ENCODE measurements at places on chromosomes 2 and 18. TPM values are rescaled to one million over a fixed set of nuclear protein-coding genes. Genes with fewer than 3 reads are reported as not detected.
A peak's percentile ranks its signal among the peaks of the same experiment; 100 is the strongest.

Gene C2orf66
- total RNA-seq: 0.42 TPM

Gene GNAL
- 0.24 TPM for total RNA-seq

Gene SERTAD2
- total RNA-seq: 27.3 TPM

Gene UGT1A5
- total RNA-seq: not detected

Gene SLC19A3
- not detected for total RNA-seq

Gene ZC3H8
- 37.4 TPM for total RNA-seq

Gene SLC5A7
- total RNA-seq: not detected

DNA sequence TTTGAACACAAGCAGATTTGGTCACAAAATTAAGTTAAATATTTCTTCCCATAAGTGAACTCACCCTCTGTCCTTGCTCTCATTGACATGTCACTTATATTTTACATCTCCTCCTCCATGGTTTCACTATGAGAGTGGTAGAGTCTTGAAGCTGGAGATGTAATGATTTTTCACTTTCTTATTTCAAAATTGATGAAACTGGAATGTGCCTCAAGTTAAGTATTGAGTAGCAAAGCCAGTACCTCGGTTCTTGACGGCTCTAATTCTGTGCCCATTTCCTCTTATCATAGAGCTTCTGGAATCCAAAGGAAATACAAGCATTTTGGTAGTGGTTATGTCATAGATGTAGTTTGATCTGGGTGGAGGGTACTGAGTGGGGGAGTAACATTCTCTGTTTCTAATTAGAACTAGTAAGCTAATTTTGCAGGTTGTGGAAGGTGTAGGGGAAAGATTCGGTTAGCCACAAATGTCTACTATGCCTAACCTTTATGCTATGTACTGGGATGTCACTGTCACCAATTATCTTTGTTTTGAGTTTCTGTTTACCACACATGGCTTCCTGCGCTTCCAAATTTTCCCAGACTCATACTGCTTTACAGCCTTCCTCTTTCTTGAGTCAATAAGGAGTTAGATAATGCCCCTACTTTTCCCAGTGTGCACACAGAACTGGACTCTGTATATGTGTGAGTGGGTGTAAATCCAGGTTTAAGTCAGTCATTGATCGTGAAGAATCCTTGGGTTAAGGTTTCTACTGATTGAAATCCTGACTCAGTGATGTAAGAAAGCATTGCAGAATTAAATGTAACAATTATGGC is 96.8 kb downstream of the DIS3L2 start:
- H3K27me3 ChIP-seq: peaks cover 8% of the 10 kb centered on the region
- H3K4me3 ChIP-seq: no peak overlapping the region
- H3K36me3 ChIP-seq: no peaks in the 10 kb centered on the region
- peak overlapping the region; percentile 20 for H3K27ac ChIP-seq
- peaks cover 10% of the 10 kb centered on the region for H3K4me1 ChIP-seq
- no peak for DNase-seq

DNA sequence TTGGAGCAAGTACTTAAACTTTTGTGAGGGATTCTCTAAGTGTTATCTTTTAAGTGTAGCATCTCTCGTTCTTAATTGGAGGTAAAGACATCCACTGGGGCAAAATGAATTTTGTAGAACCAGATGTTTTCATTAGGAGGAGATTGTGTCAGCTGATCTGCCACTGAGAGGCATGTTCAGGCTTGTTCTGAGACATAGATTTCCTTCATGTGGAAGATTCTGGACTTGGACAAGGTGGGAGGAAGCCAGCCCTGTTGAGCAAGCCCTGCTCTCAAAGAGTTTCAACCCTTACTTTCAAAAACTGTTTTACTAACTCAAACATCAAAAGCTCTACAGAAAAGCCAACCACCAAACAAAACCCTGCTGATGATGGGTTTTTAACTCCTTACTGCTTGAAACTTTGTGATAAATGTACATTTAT is 6.5 kb downstream of the MAP4K4 start:
- peak overlapping the region; percentile 82 for H3K27ac ChIP-seq
- H3K27me3 ChIP-seq: no peaks in the 10 kb centered on the region
- H3K36me3 ChIP-seq: peaks cover 26% of the 10 kb centered on the region

- no peak overlapping the region for H3K4me3 ChIP-seq
- no peaks in the 10 kb centered on the region for H3K4me1 ChIP-seq
- no peaks in the 10 kb centered on the region for H3K36me3 ChIP-seq
- H3K27me3 ChIP-seq: no peaks in the 10 kb centered on the region
Measured at GRCh38 chr18:27793013-27793785, 383.7 kb downstream of the CDH2 start.

GRCh38 chr2:231745303-231746038 is 35.6 kb downstream of the PDE6D start:
- no peaks in the 10 kb centered on the region for H3K4me1 ChIP-seq
- H3K36me3 ChIP-seq: no peaks in the 10 kb centered on the region
- DNase-seq: no peak
- no peak overlapping the region for H3K4me3 ChIP-seq

DNA sequence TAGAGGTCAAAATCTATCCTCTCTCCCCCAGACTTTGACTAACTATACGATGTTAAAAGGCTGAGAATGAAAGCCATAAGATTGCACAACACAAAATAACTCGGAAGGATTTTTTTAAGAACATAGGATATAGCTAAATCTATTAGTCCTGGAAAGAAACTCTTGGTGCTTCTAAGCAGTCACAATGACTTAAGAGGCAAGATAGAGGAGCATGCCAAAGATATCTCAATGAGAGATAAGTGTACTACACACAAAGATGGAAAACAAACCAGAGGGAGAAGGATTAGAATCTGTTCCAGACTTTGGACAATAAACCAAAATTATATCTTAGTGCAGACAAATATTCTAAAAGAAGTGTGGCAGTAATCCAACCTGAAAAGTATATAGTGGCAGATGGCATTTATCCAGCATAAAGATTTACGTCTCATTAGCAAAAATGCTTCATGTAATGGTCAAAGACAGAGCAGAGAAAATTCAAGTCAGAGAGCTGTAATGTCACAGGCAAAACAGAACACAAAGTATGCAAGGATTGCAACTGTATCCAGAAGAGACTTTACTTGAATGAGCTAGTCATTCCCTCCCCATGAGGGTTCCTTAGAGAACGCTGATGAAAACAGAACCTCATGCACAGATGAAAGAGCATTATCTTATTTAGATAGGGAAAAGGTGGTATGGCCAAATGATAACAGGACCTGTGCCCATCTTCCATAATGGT is 28.8 kb upstream of the EVA1A start:
- no peak overlapping the region for H3K4me3 ChIP-seq
- peaks cover 8% of the 10 kb centered on the region for H3K27me3 ChIP-seq
- H3K4me1 ChIP-seq: no peaks in the 10 kb centered on the region
- H3K36me3 ChIP-seq: no peaks in the 10 kb centered on the region

GRCh38 chr2:212392544-212392943 is 146.1 kb downstream of the ERBB4 start:
- H3K36me3 ChIP-seq: no peaks in the 10 kb centered on the region
- no peak overlapping the region for H3K27ac ChIP-seq
- DNase-seq: no peak
- H3K4me3 ChIP-seq: no peak overlapping the region
- no peaks in the 10 kb centered on the region for H3K4me1 ChIP-seq

- no peak overlapping the region for H3K27ac ChIP-seq
- H3K27me3 ChIP-seq: no peaks in the 10 kb centered on the region
- no peak for DNase-seq
- H3K36me3 ChIP-seq: no peaks in the 10 kb centered on the region
Measured at GRCh38 chr2:140122001-140122400, 1341.8 kb upstream of the NXPH2 start.

- peaks cover 5% of the 10 kb centered on the region for H3K27me3 ChIP-seq
- no peak overlapping the region for H3K27ac ChIP-seq
- H3K36me3 ChIP-seq: no peaks in the 10 kb centered on the region
- DNase-seq: no peak
Measured at GRCh38 chr2:217489145-217489960, 513.4 kb downstream of the TNS1 start.

- H3K4me1 ChIP-seq: peaks cover 22% of the 10 kb centered on the region
- peaks cover under 1% of the 10 kb centered on the region for H3K27me3 ChIP-seq
- no peaks in the 10 kb centered on the region for H3K36me3 ChIP-seq
- H3K4me3 ChIP-seq: no peak overlapping the region
- H3K27ac ChIP-seq: no peak overlapping the region
Measured at GRCh38 chr2:71607151-71607889, 154.0 kb downstream of the DYSF start.

DNA sequence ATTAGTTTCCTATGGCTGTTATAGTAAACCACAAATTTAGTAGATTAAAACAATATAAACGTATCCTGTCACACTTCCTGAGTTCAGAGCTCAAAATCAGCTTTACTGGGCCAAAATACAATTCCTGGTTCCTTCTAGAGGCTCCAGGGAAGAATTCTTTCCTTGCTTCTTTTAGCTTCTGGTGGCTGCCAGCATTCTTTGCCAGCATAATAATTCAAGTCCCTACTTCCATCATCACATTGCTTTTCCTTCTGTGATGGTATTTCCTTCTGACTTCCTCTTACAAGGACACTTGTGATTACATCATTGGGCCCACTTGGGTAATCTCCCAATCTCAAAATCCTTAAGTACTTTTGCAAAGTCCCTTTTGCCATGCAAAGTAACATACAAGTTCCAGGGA is 40.6 kb downstream of the MOB4 start:
- no peak overlapping the region for H3K4me3 ChIP-seq
- DNase-seq: no peak
- no peaks in the 10 kb centered on the region for H3K27me3 ChIP-seq
- peaks cover 14% of the 10 kb centered on the region for H3K36me3 ChIP-seq
- no peak overlapping the region for H3K27ac ChIP-seq
- no peaks in the 10 kb centered on the region for H3K4me1 ChIP-seq

DNA sequence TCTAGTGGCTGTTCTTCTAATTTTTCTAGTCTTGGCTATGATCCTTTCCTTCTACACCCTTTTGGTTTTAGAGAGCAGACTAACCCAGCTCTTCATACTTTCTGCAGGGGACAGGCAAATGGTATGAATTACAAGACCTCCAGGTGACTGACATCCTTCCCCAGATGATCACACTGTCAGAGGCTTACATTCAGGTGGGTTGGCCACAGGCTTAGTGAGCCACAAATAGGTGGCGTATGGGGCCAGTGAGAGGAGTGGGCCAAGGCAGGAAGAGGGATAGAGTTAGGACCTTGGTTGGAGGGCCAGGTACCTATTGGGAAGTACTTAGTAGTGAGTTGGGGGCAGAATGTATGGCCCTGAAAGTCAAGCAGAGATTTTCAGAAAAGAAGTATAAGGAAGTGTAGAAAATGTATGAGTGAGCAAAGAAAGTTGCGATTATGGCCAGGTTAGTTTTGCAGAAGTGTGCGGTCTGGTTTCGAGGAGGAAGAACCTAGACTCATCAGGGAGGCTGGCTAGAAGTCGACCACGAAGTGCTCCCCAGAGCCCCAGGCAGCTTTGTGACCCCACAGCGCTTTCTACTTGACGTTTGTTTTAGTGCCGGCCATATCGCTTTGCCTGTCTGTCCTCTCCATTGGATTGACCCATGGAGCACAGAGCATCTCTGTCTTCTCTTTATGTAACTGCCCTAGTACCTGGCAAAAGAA is 20.0 kb downstream of the SFTPB start:
- H3K27me3 ChIP-seq: no peaks in the 10 kb centered on the region
- H3K36me3 ChIP-seq: peaks cover 47% of the 10 kb centered on the region
- no peak overlapping the region for H3K27ac ChIP-seq
- no peak overlapping the region for H3K4me3 ChIP-seq
- no peak for DNase-seq
- peaks cover 8% of the 10 kb centered on the region for H3K4me1 ChIP-seq

DNA sequence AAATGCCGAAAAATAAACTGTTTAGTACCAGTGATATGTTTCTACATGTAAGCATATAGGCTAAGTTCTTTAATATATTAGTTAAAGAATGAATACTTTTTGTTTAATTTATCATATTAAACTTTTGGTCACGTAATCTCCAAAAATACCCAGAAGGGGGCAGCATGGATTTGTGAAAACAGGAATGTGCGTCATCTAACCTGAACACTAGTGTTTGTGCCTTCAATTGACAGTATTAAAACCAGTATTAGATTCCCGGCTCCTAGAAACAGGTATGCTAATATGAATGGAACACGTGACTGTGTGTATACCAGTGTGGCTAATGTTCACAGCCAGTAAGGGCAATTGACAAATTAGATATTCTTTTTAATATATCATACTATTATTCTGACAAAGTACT is 51.8 kb downstream of the WDR7 start:
- peaks cover 5% of the 10 kb centered on the region for H3K4me1 ChIP-seq
- H3K36me3 ChIP-seq: peaks cover 6% of the 10 kb centered on the region
- no peak overlapping the region for H3K4me3 ChIP-seq
- no peaks in the 10 kb centered on the region for H3K27me3 ChIP-seq
- no peak overlapping the region for H3K27ac ChIP-seq

DNA sequence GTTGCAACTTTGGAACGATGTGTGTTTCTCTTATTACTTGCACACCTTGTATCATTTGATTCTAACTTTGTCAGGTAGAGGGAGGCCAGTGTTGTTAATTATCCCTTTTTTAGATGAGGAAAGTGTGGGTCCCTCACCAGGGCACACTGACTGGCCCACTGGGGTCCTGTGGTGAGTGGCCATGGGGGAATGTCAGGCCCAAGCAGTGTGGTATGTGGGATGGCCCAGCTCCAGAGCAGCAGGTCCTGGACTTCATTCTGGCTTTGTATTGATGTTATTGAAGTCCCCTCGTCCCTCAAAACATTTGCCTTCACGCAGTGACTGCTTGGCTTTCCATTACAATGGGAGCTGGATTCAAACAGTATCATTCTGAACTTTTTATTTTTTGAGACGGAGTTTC is 11.7 kb downstream of the NCK2 start:
- H3K27ac ChIP-seq: peak overlapping the region; percentile 83
- peaks cover 45% of the 10 kb centered on the region for H3K36me3 ChIP-seq
- DNase-seq: no peak
- H3K4me3 ChIP-seq: peak overlapping the region; percentile 56

DNA sequence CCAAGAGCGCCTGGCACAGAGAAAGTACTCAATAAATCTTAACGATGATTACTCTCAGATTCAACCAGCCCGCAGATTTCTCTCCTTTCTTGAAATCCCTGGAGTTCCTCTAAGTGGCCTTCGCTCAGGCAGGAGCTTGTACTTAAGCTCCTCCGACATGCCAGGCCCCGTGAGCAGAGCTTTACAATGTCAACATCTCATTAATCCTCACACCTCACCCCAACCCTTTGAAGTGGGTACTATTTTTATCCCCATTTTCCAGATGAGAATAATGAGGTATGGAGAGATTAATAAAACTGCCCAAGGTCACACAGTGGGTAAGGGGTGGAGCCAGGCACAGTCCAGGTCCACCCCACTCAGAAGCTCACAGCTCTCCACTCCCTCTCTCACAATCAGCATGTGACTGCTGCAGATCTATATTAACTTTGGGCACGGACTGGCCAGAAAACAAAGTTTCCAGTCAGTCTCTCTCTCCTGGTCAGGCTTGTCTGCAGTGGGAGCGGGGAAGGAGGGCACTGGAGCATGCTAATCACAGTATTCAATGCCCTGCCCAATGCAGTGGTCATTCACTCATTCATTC is 18.0 kb downstream of the DNMT3A start:
- no peak overlapping the region for H3K4me3 ChIP-seq
- no peaks in the 10 kb centered on the region for H3K27me3 ChIP-seq
- H3K27ac ChIP-seq: peak overlapping the region; percentile 94
- peaks cover 56% of the 10 kb centered on the region for H3K36me3 ChIP-seq
- no peak for DNase-seq
